Stromal cell of bone marrow (primary cell): ENCODE measurements at places on chromosomes 5 and 9.

GRCh38 chr5:80411589-80412219, 3.8 kb downstream of the ZFYVE16 start:
- no peak for DNase-seq

DNA sequence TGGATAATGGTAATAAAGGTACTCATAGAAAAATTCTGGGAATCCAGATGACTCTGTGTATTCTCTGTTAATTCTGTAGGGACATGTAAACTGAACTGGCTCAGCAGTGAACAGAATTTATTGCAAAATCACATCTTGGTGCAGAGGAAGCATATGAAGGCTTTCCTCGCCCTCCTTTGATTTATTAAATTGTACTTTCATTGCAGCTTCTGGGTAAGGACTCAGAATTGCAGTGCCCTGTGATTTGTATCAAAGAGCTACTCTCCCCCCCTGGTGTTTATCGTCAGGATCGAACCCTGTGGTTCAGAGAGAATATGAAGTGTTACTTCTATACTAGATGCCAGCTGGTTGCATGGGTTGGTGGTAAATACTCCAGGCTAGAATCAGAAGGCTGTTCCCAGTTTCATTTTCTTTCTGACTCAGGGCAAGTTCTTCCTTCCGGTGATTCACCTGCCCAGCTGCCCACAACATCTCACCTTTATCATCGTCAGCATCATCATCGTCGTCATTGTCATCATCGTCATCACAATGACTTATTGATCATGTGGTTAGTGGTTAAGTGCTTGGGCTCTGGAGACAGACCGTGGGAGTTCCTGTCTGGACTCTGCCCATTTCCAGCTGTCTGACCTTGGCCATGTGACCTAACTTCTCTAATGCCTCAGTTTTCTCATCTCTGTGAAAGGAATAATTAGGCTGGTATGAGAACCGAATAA, 238.8 kb downstream of the ARHGAP26 start:
- DNase-seq = peak; percentile 89

DNA sequence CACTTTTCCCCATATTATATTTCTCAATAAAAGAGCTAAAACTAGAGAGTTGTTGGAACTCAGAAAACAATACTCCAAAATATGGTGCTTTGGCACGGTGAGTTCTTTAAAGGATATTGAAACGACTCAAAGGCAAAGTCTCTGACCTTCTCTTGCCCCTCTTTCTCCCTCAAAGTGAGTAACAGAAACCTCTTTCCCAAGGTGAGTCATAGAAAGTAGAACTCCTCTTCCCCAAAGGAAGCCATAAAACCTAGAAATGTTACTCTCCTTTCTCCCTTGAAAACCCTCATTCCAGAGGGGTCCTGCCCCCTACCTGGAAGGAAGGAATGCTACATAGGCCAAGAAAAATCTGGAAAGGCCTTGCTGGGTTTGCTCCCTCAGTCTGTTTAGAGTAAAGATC, 47.5 kb downstream of the RAPGEF6 start:
- DNase-seq = peak; percentile 13

DNA sequence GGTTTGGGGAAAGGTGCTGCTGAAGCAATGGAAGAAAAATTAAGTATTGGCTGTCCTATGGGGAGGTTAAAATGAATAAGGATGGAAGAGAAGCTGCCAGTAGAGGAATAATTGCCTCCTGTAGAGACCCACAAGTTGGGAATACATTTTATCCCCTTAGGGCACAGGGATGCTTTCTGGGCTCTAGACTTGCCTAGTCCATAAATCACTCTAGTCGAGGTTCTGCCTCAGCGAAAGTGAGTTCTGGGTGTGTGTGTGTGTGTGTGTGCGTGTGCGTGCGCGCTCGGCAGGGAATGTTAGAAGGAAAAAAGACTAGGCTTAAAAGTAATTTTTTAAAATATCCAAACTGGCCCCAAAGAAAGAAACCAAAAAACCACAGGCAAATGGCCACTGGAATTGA, 291.6 kb downstream of the DOCK8 start:
- DNase-seq = no peak

DNA sequence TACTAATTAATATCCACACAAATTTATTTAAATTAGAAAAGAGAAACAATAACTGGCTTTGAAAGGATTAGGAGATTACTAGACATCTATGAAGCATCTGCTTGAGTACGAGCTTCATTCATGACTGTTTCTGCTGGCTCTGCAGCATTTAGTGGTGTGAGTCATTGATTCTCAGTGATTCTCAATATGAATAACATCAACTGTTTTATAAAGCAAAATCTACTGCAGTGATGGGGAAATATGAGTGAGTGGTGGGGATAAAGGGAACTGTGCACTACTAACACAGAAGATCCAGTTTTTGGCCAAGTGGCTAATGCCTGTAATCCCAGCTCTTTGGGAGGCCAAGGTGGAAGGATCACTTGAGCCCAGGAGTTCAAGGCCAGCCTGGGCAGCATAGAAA, 8.4 kb downstream of the FNBP1 start:
- peak; percentile 78 for DNase-seq

DNA sequence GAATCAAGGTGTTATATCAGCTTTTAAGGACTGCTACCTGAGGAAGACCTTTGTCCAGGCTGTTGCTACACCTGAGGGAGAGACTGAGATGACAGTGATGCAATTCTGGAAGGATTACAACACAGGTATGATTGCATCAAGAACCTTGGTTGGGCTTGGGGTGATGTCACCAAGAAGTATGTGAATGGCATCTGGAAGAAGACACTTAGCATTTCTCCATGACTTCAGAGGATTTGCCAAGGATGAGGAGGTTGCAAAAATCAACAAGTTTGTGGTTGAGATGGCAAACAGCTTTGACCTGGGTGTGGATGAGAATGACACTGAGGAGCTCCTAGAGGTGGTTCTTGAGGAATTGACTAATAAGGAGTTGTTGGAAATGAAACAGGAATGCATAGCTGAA, 67.9 kb upstream of the PANK3 start:
- no peak for DNase-seq

DNA sequence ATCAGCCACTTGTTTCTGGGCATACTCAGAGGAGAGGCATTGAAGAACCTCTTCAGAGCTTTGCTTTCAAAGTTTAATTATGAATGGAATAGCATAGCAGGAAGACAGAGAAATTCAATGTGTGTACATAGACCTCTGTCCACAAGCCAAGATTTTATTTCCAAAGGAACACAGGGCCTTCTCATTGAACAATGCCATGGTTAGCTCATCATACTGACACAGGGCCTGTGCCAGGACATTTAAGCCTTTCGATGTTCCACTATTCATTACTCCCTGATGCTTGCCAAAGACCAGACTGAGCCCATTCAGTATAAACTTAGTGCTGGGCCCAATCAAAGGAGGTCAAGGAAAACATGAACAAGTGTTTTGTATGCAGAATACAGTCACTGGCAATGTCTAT, 280.8 kb downstream of the FBXL17 start:
- peak; percentile 39 for DNase-seq

DNA sequence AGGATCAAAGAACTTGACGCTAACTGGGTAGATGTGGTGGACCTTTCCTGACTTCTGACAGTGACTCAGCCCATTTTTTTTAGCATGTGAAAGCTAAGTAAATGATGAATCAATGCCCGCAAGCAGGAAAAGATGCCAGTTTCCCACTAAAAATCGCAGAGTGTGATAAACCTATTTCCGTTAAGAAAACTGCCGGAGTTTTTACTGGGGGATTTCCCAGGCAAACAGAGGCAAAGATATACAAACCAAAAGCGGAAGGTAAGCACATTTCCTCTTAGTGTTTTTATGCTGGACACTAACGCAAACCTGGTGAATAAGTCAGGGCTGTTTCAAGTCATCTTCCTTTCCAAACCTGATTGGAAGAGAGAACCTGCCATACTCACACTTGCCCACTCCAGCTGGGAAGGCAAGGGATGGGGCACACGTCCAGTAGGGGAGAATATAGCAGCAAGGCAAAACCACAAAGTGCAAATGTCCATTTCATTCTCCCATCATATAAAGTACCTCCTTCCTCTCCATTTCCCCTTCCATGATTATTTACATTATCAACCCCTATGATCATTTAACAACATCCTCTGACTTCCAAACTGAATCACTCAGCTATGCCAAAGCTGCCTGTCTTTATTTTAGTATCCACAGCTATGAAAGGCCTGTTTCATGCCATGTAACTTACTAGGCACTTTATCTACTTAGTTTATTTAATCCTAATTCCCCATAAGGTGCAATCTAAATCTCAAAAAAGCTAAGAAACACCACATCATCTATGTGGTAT, 349.7 kb upstream of the RFX3 start:
- peak; percentile 97 for DNase-seq

GRCh38 chr9:27117489-27118135, 8.6 kb downstream of the TEK start:
- peak; percentile 51 for DNase-seq
